ENCODE measurements at places on chromosomes 5 and 9. TPM values are rescaled to one million over a fixed set of nuclear protein-coding genes. Genes with fewer than 3 reads are reported as not detected.

DNA sequence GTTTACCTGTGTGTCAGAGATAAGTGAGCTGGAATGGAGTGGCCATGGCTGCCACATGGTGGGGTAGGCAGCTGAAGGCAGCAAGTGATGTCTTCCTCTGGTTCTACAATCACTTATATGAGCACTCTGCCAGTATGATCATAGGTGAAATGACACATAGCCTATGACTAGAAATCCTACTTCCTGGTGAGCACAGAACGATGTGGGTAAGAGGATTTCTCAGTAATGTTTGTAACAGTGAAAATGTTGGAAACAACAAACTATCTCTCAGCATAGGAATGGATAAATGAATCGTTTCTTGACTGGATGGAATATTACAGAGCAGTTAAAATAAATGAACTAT lies 187.0 kb upstream of the S1PR3 start:
- H3K27ac ChIP-seq: no peak overlapping the region
- no peaks in the 10 kb centered on the region for H3K4me1 ChIP-seq
- no peaks in the 10 kb centered on the region for H3K36me3 ChIP-seq
- no peaks in the 10 kb centered on the region for H3K27me3 ChIP-seq
- H3K4me3 ChIP-seq: no peak overlapping the region

DNA sequence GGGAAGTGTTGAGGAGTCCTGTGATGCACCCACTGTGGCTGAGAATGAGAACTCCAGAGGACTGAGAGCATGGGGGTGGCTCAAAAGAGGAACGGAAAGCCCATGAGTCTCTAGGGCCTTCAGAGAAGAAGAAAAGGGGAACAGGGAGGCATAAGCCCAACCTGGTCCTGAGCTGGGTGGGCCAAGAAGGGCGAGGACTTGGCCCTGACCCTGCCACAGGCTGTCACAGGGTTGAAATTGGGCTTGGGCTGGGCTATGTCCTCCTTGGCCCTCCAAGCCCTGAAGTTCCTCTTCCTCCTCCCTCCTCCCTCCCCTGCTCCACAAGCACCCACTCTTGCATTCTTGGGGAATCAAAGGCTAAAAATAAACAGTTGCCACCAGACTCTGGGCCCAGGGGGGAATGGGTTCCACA lies 49.3 kb upstream of the PPARGC1B start:
- no peaks in the 10 kb centered on the region for H3K27me3 ChIP-seq
- H3K36me3 ChIP-seq: no peaks in the 10 kb centered on the region
- H3K27ac ChIP-seq: no peak overlapping the region
- DNase-seq: no peak
- no peak overlapping the region for H3K4me3 ChIP-seq

- no peak overlapping the region for H3K27ac ChIP-seq
- H3K4me1 ChIP-seq: no peaks in the 10 kb centered on the region
- DNase-seq: no peak
- H3K36me3 ChIP-seq: no peaks in the 10 kb centered on the region
Measured at GRCh38 chr9:31715250-31715649, 669.2 kb upstream of the ACO1 start.

Gene C9
- not detected for total RNA-seq

Gene SHROOM1
- total RNA-seq: 364 TPM

Gene PDZD2
- 59.5 TPM for total RNA-seq
